ENCODE measurements at places on chromosomes 1 and 21.

- peak; percentile 58 for DNase-seq
Measured at GRCh38 chr1:199522936-199523335, 504.6 kb upstream of the NR5A2 start.

- DNase-seq, result no peak
Measured at GRCh38 chr1:202113690-202114300, 8.9 kb upstream of the GPR37L1 start.

GRCh38 chr1:22755641-22756040, 45.0 kb downstream of the EPHB2 start:
- no peak for DNase-seq

- DNase-seq, result no peak
Measured at GRCh38 chr1:112937495-112937894, 18.5 kb downstream of the SLC16A1 start.
